ENCODE measurements at places on chromosomes 2 and 18. TPM values are rescaled to one million over a fixed set of nuclear protein-coding genes. Genes with fewer than 3 reads are reported as not detected.

NIF3L1 gene
- total RNA-seq = 33.3 TPM

COL4A3 gene
- total RNA-seq = not detected

DNA sequence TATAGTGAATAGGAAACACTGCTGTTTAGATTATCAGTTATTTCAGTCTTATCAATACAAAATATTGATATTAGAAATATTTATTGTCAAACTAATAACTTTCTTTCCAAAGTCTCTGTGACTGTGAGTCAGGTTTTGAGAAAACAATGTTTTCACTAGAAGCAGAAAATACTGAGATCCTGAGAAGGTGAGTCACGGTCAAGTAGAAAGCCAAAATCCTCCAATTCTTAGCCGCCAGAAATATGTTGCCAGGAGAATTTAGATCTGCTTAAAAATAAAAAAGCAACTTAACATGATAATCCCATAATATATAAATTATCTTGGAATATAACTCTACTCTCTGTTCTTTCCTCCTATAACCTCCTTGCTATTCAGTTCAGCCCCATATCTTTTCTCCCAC is 181.9 kb upstream of the NRXN1 start:
- no peaks in the 10 kb centered on the region for H3K27me3 ChIP-seq
- H3K36me3 ChIP-seq = no peaks in the 10 kb centered on the region
- no peak for DNase-seq
- no peak overlapping the region for H3K4me3 ChIP-seq
- H3K27ac ChIP-seq = no peak overlapping the region

DNA sequence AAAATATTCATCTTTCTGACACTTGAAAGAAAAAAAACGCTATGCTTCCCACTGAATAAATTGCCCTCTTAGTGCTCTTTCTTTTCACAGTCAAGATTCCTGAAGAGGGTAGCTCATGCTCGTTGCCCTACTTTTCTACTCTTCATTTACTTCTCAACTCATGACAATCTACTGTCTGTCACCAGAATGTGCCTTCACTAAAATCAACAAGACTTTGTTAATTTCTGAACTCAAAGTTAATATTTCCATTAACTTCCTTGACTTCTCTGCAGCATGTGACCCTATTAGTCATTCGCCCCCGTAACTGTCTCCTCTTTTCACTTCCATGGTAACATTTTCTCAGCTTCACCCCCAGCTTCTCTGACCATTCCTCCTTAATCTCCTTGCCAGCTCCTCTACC is 98.9 kb upstream of the MAPRE2 start:
- H3K36me3 ChIP-seq = no peaks in the 10 kb centered on the region
- no peak for DNase-seq
- peaks cover 2% of the 10 kb centered on the region for H3K4me1 ChIP-seq
- H3K4me3 ChIP-seq = no peak overlapping the region
- no peak overlapping the region for H3K27ac ChIP-seq

Data from activated naive CD4-positive, alpha-beta T cell treated with anti-CD3 and anti-CD28 coated beads for 36 hours (primary cell).